ENCODE measurements at places on chromosomes 11 and 22. TPM values are rescaled to one million over a fixed set of nuclear protein-coding genes. Genes with fewer than 3 reads are reported as not detected.

GRCh38 chr22:50710221-50710620 lies 27.8 kb upstream of the ACR start:
- no peak for DNase-seq
- H3K36me3 ChIP-seq: no peaks in the 10 kb centered on the region
- no peaks in the 10 kb centered on the region for H3K4me1 ChIP-seq
- H3K4me3 ChIP-seq: no peak overlapping the region
- H3K27ac ChIP-seq: no peak overlapping the region

DNA sequence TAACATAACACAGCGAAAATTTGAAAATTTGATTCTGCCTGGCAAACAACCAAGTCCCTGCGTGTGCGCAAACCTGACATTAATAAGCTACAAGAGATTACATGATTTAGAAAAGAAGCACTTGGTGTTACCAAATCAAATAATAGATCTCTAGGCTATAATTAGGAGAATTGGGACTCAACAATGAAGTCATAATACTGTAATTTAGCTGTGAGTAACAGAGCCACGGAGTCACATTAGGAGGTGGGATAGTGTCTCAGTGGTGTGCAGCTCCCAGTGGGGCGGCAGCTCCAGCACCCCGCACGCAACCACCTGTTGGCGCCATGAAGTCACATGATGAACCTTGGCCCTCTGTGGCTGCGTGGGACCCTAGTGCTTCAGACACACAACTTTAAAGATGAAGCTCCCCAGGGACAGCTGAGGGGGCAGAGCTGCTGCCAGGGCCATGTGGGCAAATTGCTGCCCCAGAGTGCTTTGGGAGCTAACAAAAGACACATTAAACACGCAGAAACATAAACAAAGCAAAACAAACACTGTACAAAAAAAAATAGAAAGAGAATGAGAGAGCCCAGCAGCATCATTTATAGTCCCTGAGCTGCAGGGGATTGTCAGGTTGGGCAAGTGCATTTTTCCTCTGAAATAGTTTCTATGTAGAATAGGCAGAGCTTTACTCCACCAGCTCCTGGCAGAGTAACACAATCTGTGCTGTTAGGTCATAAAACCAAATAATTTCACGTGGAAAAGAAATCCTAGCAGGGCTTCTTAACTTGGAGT lies 605.6 kb downstream of the SOX6 start:
- H3K4me1 ChIP-seq: no peaks in the 10 kb centered on the region
- DNase-seq: no peak
- H3K27ac ChIP-seq: no peak overlapping the region
- H3K27me3 ChIP-seq: no peaks in the 10 kb centered on the region

OR8B4 gene
- total RNA-seq: not detected

SLC6A5 gene
- total RNA-seq: not detected

- no peaks in the 10 kb centered on the region for H3K27me3 ChIP-seq
- no peak for DNase-seq
- H3K4me1 ChIP-seq: no peaks in the 10 kb centered on the region
- no peaks in the 10 kb centered on the region for H3K36me3 ChIP-seq
These were observed 4.9 kb downstream of the PC start for GRCh38 chr11:66953081-66953833.

ACRV1 gene
- total RNA-seq: not detected

DNA sequence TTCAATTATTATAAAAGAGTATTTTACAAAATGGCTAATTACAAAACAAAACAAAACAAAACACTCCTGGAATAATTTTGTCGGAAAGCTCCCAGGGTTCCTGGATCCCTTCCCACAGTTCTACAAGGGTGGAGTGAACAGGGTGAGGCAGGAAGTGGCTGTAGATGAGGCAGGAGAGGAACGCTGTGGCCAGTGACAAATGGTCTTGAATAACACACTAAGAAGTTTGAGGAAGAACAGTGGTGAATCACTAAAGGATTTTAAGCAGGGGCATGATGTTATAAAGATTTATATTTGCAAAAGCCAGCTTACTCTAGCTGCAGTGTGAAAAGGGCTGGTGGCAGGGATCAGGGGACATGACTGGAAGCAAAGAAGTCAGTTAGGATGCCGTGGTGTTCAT lies 33.8 kb upstream of the APOA1 start:
- no peak overlapping the region for H3K4me3 ChIP-seq
- H3K36me3 ChIP-seq: peaks cover 4% of the 10 kb centered on the region
- H3K4me1 ChIP-seq: no peaks in the 10 kb centered on the region
- H3K27ac ChIP-seq: no peak overlapping the region
- DNase-seq: no peak
- H3K27me3 ChIP-seq: no peaks in the 10 kb centered on the region

DNA sequence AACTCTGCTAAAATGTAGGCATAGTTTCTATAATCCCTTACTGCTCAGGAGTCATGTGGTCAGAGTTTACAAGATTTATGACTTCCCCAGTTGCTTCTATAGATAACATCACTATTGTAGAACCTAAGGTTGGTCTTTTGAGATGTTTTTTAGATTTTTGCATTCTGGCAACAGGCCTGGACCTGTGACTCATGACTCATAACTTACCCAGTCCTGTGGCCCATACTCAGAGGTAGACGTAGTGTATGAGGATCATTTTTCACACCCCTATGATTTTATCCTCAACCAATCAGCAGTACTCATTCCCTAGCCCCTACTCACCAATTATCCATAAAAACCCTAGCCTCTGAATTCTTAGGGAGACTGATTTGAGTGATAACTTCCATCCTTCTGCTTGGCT lies 384.4 kb upstream of the DDI1 start:
- H3K4me1 ChIP-seq: no peaks in the 10 kb centered on the region
- no peak overlapping the region for H3K27ac ChIP-seq
- H3K36me3 ChIP-seq: no peaks in the 10 kb centered on the region
- H3K27me3 ChIP-seq: no peaks in the 10 kb centered on the region
- no peak overlapping the region for H3K4me3 ChIP-seq

- H3K4me3 ChIP-seq: no peak overlapping the region
- H3K36me3 ChIP-seq: no peaks in the 10 kb centered on the region
- H3K4me1 ChIP-seq: peaks cover 3% of the 10 kb centered on the region
- peak; percentile 43 for DNase-seq
These were observed 15.2 kb downstream of the SCARF2 start for GRCh38 chr22:20422271-20423007.

- DNase-seq: no peak
- H3K4me1 ChIP-seq: peaks cover 33% of the 10 kb centered on the region
- H3K4me3 ChIP-seq: peak overlapping the region; percentile 8
- H3K36me3 ChIP-seq: no peaks in the 10 kb centered on the region
These were observed 122.2 kb downstream of the APOL5 start for GRCh38 chr22:35839841-35840301.

DNA sequence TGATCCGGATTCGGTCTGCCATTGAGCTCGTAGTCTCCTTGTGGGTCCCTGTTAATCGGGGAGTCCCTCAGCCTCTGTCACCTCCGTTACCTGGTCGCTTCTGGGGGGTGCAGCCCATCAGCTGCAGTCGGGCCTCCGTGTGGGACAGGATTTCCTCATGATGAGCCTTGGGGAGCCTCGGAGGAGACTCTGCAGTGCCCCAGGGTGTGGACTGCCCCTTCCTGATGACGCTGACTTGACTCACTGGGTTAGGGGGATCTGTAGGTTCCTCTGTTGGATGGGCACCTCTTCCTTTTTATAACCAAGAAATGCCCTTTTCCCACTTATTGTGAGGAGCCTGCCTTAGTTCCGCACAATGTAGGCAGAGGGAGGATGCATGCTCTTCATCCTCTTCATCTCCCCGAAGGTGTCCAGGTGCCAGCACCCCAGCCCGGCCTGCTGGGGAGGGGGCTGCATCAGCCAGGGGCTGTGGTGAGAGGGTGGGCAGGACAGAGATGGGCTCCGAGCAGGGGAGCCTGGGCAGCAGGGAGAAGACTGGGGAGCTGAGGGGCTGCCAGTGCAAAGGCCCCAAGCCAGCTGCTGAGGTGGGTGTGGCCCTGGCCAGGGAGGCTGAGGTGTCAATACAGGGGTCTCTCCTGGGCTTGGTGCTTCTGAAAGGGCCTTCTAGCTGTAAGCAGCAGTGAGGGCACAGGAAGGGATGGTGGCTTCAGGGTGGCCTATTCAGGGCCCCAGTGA lies 13.5 kb upstream of the TTLL8 start:
- H3K36me3 ChIP-seq: no peaks in the 10 kb centered on the region
- H3K4me1 ChIP-seq: no peaks in the 10 kb centered on the region
- no peak overlapping the region for H3K27ac ChIP-seq
- peak; percentile 43 for DNase-seq
- no peaks in the 10 kb centered on the region for H3K27me3 ChIP-seq

DNA sequence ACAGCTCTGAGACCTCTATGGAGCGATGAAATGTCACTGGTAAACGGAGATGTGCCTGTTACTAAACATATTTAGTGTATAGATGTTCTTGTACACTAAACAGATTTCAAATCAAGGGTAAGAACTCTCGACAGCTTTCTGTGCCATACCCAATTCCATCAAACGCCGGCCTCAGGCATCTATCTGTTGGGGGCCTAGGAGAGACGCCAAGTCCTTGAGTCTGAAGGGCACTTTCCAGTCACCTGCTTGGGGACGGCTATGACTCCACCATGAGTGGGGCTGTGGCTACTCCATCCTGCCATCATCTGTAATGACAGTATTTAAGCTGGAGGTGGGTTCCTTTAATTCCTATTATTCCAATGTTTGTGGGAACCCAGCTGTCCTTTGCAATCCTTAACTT lies 87.8 kb downstream of the SHANK2 start:
- H3K4me1 ChIP-seq: no peaks in the 10 kb centered on the region
- no peaks in the 10 kb centered on the region for H3K27me3 ChIP-seq
- H3K36me3 ChIP-seq: no peaks in the 10 kb centered on the region
- no peak overlapping the region for H3K27ac ChIP-seq
- H3K4me3 ChIP-seq: no peak overlapping the region
- DNase-seq: no peak

- DNase-seq: no peak
- H3K27me3 ChIP-seq: no peaks in the 10 kb centered on the region
- no peak overlapping the region for H3K4me3 ChIP-seq
- H3K4me1 ChIP-seq: no peaks in the 10 kb centered on the region
- H3K27ac ChIP-seq: no peak overlapping the region
- H3K36me3 ChIP-seq: no peaks in the 10 kb centered on the region
These were observed 58.8 kb downstream of the SLN start for GRCh38 chr11:107653076-107653475.

REXO2 gene
- 24.0 TPM for total RNA-seq

GRCh38 chr11:10537600-10537999 lies 3.4 kb downstream of the RNF141 start:
- DNase-seq: no peak
- peaks cover 8% of the 10 kb centered on the region for H3K4me1 ChIP-seq
- H3K4me3 ChIP-seq: no peak overlapping the region

- no peak for DNase-seq
- no peak overlapping the region for H3K4me3 ChIP-seq
- H3K4me1 ChIP-seq: peaks cover 22% of the 10 kb centered on the region
- peak overlapping the region; percentile 68 for H3K27ac ChIP-seq
- no peaks in the 10 kb centered on the region for H3K36me3 ChIP-seq
These were observed 17.5 kb downstream of the ADM start for GRCh38 chr11:10322401-10322800.

HTR3B gene
- total RNA-seq: not detected

GRCh38 chr22:46572911-46573780 lies 35.7 kb upstream of the CELSR1 start:
- no peaks in the 10 kb centered on the region for H3K36me3 ChIP-seq
- peak; percentile 85 for DNase-seq
- no peak overlapping the region for H3K4me3 ChIP-seq
- peaks cover 30% of the 10 kb centered on the region for H3K4me1 ChIP-seq
- no peaks in the 10 kb centered on the region for H3K27me3 ChIP-seq
- H3K27ac ChIP-seq: peak overlapping the region; percentile 97

- peak; percentile 76 for DNase-seq
- peaks cover 14% of the 10 kb centered on the region for H3K27me3 ChIP-seq
- H3K36me3 ChIP-seq: no peaks in the 10 kb centered on the region
- H3K27ac ChIP-seq: no peak overlapping the region
- H3K4me3 ChIP-seq: no peak overlapping the region
These were observed 531 bp downstream of the GRIK4 start for GRCh38 chr11:120511820-120512738.

- no peaks in the 10 kb centered on the region for H3K27me3 ChIP-seq
- no peaks in the 10 kb centered on the region for H3K4me1 ChIP-seq
- no peak overlapping the region for H3K4me3 ChIP-seq
- H3K36me3 ChIP-seq: no peaks in the 10 kb centered on the region
- H3K27ac ChIP-seq: no peak overlapping the region
These were observed 1187.6 kb downstream of the BRD1 start for GRCh38 chr22:48639896-48640748.

GRCh38 chr11:8347978-8348377 lies 84.3 kb upstream of the LMO1 start:
- no peaks in the 10 kb centered on the region for H3K27me3 ChIP-seq
- H3K27ac ChIP-seq: no peak overlapping the region

DNA sequence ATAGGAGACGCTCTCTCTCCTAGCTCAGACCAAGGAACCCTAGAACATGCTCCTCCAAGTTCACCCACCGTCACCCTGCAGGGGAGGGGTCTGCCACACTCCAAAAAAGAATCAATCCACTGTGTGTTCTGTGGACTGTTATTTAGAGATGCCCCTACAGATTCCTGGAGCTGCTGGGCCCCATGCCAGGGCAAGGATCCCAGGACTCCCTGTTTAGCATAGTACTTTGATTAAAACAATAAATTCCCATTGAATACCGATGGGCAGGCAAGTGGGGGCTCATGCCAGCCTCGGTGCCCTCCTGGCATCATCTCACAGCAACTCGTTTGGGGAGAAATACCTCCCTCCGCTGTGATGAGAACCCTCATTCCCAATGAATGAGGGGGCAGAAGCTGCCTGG lies 247.5 kb downstream of the ST3GAL4 start:
- no peak for DNase-seq
- no peak overlapping the region for H3K27ac ChIP-seq
- H3K27me3 ChIP-seq: no peaks in the 10 kb centered on the region
- H3K4me1 ChIP-seq: no peaks in the 10 kb centered on the region

- H3K36me3 ChIP-seq: no peaks in the 10 kb centered on the region
- H3K4me3 ChIP-seq: no peak overlapping the region
- no peak overlapping the region for H3K27ac ChIP-seq
- no peak for DNase-seq
- H3K27me3 ChIP-seq: no peaks in the 10 kb centered on the region
These were observed 5.4 kb downstream of the INPP5J start for GRCh38 chr22:31128156-31128555.

DNA sequence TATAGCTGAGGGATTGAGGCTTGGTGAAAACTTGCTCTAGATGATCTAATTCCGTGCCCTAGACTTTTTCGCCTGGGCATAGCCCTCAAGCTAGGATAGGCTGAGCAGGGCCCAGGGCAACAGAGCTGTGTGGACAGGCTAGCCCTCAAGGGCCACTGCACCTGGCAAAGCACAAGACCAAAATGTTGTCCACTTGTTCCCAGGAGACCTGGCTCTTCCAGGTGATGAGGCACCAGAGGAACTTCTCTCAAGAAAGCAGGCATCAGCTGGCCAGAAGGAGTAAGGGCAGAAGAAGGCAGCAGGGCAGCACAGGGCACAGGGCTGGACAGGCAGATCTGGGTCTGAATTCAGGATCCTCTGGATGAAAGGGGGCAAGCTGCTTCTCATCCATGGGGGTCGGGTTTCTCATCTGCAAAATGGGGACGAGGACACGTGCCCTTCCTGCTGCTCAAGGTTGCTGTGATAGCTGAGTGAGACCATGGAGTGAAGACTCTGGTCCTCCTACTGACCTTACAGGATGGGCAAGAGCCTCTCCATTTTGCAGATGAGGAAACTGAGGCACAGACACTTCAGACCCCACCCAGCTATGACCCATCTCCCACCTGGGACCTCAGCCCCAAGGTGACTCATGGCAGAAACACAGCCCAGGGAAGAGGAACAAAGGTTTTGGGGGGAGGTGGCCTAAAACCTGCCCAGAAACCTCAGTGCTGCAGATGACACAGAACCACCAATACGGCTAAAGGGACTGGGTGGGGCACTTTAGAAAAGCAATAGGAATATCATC lies 42.2 kb upstream of the PRDM11 start:
- no peak for DNase-seq
- H3K27me3 ChIP-seq: no peaks in the 10 kb centered on the region
- H3K27ac ChIP-seq: no peak overlapping the region
- H3K4me3 ChIP-seq: no peak overlapping the region
- no peaks in the 10 kb centered on the region for H3K36me3 ChIP-seq

Data from pancreas (tissue), 10 donors.